ENCODE measurements at places on chromosomes 2 and 18.

DNA sequence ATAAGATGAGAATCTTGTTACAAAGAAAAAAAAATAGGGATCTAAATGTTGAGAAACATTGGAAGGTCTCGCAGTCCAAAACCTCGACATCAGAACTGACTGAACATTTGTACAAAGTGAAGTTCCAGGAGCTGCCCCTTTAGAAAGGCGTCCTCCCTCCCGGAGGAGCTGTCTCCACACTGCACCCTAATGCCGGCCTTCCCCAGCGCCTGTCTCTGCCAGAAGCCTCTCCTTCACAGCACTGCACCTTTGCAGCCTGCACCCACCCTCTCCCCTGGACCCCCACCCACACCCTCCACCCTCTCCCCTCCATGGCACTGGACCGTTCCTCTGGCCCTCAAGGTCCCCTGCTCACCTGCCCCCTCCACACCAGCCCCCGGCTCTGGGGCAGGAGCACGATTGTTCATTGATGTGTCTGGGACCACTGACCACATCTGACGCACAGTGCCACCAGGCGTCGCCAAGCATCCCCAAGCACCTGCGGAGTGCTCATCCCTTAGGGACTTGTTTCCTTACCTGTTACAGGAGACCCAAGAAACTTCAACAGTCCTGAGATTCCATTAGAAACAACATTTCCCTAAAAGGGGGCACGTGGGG is 90.3 kb upstream of the SNTG2 start:
- DNase-seq, result no peak

DNA sequence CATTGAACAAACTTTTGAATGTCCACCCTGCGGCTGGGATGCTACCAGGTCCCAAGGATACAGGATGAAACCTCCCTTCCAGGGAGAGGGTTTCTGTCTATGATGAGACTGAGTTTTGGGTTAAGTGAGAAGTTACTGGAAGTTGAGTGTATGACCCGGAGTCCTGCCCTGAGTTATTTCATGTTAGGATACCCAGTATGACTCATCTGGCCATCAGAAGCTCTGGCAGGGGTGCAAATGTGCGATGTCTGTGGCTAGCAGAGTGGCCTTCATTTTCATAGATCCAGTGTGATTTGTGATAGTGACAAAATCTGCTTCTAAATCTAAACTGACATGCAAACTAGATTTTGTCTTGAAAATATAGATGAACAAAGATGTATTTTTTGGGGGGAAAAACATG is 55.3 kb downstream of the KCTD1 start:
- no peak for DNase-seq

- no peak for DNase-seq
Observed at GRCh38 chr2:222907790-222908441, 47.1 kb downstream of the ACSL3 start.

DNA sequence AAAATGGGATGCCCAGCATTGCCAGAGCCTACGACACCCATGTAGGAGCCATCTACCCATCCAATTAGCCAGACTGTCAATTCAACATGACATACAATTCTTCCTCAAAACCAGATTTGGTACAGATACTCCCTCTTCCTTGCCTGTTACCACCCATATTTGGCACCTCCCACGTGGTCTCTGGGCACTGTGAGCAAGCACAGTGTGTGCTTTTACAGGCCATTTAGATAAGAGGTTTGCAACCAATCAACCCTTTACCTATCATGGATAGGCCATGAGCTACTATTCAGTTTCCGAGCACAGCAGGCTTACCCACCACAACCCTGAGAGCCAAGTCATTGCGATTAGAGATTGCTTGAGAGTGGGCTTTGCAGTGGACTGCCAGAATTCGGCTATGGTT is 40.9 kb downstream of the ARID5A start:
- no peak for DNase-seq

DNA sequence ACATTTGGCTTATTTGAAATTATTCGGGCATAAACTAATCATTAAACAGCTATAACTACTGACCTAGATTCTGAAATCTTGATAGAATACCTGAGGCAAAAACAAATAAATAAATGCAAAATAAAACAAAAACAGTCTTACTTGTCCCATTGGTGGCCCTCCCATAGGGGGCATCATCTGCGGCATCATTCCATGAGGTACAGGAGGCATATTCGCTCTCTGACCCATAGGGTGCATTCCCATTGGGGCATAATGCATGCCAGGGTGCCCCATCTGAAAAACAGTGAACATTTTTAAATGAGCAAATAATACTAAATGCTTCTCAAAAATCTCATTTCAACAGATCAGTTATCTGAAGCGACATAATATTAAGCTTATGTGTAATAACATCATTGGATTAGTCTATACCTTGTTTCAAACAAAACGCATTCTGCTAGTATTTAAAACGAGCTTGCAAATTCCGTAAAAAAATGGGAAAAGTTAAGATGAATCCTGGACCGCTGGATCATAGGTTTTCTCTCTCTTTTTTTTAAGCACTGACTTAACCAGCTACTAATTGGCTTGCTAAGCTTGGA is 1.3 kb downstream of the PRPF40A start:
- peak; percentile 4 for DNase-seq

DNA sequence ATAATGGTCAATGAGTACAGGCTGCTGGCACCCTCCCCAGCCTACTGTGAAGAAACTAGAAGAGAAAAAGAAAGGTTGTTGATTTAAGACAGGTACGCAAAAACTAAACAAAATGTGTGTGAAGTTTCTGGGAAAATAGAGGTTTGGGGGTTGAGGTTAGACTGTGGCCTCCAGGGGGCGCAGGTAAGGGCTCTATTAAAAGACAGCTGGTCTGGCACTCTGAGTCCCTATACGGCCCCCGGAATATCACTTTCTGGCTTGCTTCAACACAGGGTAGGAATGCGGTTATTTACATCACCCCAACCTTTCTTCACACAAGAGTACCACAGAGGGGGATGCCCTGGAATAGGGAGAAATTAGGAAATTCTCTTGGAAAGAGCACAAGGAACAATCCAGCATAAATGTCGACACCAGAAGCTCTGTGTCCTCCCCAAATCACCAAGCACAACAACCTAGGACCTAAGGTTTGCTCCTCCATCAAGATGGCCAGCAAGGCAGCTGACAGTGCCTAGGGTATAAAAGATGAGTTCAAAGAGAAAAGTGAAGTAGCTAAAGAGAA is 480.8 kb upstream of the KLHL29 start:
- no peak for DNase-seq

DNA sequence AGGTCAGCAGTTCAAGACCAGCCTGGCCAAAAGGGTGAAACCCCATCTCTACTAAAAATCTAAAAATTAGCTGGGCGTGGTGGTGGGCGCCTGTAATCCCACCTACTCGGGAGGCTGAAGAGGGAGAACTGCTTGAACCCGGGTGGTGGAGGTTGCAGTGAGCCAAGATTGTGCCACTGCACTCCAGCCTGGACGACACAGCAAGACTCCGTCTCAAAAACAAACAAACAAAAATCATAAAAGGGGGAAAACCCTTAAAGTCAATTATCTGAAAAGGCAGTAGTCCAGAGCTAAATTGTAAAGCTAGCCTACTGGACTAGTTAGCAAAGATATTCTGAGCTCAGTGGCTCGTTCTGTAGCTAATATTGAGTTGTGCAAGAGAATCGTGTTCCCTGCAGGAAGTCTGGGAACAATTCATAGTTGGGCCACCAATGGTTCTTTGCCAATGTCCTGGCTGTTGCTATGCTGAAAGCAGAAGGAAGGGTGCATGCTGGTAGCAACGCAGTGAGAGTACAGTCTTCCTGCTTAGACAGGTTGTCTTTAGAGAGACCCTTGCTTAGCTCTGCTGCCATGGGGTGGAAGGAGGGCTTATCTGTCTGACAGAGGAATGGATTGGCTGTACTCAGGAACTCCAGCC is 4.3 kb downstream of the TGOLN2 start:
- DNase-seq, result no peak

Data from NCI-H510A (cell line).